ENCODE measurements at places on chromosomes 6 and 20.

GRCh38 chr20:32622585-32623468 lies 37.7 kb upstream of the NOL4L start:
- no peak for DNase-seq

DNA sequence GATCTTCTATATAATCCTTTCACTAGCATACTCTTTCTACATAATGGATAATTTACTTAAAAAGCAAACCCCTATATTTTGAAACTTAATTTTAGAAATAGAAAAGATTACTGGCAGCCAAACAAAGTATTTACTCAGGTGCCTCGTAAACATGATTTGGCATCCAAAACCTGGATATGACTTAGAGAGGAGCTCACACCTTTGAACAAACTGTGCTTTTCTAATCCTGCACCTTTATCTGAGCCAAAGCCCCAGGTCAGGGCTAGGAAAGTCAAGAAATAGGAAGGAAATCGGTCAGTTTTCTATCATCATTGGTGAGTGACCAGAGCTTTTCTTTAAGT lies 170.9 kb downstream of the PHF3 start:
- no peak for DNase-seq

- DNase-seq: no peak
Observed at GRCh38 chr20:39468703-39469102, 506.6 kb downstream of the DHX35 start.

DNA sequence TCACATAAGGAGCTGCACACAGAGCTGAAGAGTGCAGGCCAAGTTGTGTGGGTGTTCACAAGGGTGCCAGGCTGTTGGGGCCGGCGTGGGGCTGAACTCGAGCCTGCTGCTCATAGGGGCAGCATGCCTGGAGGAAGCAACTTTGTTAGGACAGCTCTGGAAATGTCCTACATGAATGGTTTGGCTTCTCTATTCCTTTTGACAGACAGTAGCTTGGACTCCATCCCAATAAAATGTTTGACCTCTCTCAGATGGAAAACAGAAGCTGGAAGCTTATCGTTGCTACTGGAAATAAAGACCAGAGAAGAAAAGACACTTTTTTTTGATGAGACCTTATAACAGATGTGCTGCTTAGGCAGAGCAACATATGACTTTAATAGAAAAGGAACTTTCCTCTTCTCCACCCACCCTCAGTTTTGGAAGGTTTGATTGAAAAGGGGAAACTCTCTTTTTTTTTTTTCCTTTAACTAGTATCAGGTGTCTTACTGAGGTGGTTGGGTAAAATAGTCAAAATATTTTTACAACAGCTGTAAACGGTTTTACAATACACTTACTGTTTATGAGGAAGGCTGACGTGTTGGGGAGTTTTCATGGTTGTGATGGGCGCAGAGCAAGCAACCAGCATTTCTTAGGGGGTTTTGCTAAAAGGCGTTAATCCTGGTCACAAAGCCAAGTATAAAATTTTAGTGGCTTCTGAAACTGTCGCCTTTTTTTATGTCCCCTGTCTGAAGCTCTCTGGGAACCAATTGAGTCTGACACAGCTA lies 80.7 kb upstream of the EEF1E1 start:
- DNase-seq: no peak
